Ovary (tissue), 10 donors: ENCODE measurements at places on chromosomes 12 and 14. TPM values are rescaled to one million over a fixed set of nuclear protein-coding genes. Genes with fewer than 3 reads are reported as not detected.

Gene SDR9C7
- 0.25 TPM for total RNA-seq

Gene KCNH5
- total RNA-seq = 0.05 TPM

Gene KRT86
- total RNA-seq = 0.69 TPM

Gene OVCH1
- not detected for total RNA-seq

DNA sequence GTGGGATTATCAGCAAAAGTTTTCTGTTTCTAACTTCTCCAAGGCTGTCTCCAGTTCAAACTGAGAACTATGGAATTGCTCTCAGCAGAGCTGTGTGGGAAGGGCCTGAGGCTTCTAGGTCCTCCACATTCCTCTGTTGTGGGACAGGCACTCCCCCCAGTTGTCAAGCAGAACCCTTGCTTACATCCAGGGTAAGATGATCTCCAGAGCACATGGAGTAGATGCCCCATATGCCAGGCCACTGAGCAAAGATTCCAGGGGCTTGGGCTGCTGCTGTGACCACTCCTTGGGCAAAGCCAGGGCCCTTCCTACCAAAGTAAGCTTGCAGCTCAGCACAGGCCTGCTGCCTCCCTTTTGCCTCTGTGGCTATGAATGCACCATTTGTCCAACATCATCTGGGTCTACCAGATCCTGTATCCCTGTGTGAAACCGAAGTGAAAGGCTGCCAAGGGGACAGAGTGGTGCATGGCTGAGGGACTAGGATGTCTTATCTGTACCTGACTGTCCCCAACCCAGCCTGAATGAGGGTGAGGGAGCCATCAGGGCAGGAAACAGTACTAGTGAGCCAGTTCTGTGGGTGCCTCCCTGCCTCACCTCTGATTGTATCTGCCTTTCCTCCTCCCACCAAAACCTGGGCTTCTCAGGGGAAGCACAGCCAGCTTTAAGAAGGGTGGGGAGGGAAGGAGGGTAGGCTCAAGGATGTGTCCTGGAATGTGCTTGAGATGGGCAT is 13.1 kb upstream of the ESPL1 start:
- DNase-seq = no peak

DNA sequence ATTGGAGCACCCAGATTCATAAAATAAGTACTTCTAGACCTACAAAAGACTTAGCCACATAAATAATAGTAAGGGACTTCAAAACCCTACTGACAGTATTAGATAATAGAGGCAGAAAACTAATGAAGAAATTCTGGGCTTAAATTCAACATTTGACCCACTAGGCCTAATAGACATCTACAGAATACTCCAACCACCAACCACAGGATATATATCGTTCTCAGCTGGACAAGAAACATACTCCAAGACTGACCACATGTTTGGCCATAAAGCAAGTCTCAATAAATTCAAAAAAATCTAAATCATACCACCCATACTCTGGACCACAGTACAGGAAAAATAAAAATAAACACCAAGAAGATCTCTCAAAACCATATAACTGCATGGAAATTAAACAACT is 113.8 kb upstream of the CCDC175 start:
- no peak for DNase-seq

DNA sequence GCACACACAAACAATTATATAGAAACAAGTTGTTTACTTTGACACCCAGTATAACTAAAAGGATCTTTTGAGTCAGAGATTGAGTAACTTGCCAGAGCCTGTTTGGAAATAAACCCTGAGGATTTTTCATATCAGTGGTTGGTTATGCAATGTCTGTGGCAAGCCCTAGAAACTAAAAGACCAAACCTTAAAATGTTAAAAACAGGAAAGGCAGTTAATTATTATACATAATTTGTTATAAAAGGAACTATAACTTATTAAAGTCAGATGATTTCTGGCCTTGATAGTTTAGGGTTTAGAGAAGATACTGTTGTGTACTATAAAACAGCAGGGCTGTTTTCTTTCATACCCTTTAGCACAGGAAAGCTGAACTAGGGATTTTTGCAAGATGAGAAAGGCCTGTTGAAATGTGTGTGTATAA is 44.1 kb downstream of the PSEN1 start:
- no peak for DNase-seq

DNA sequence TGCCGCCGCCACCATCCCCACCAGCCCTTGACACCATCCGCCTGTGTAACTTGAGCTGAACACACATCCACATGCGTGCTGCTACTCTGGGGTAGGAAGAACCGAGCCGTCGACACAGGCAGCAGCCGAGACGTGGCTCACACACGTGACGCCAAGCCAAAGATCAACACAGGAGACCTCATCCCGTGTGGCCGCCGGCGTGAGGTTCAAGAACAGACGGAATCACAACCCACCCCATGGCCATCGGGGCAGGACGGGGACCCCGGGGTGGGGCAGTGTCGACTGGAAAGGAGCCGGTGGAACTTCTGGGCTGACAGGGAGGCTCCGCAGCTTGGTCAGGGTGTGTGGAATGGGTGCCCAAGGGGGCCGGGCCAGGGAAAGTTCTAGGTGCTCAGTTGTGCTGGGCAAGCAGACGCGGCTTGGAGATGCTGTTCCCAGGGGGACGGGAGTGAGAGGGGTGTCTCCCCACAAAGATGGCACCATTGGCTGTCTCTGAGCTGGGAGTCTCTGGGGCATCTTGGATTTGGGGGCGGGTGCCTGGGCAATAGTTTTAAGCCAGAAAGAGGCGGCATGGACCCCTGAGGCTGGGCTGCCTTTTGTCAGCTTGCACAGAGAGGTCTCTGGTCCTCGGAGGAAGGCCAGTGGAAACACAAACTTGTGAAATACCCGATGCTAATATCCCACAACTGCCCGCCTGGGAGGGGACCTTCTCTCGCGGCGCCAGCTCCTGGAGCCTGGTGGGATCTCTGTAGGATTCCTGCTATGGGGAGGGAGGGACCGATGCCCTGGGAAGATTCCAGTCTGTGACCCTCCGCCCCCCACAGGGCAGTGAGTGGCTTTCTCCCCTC is 41.8 kb downstream of the GALNT9 start:
- DNase-seq = no peak

DNA sequence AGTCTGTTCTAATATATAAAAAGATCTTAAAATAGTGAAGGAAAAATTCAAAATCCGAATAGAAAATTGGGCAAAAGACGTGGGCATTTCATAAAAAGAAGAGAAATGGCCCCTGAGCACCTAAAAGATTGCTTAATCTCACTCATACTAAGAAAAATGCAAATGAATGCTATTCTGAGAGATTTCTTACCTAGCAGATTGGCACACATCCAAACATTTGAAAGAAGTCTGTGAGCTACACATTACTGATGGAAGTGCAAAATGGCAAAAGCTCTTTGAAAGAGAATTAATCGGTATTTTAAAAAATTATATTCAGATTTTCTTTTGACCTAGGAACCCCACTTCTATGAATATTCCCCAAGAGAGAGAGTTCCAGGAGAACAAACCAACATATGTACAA is 280.4 kb upstream of the GARIN6 start:
- no peak for DNase-seq

- DNase-seq = peak; percentile 50
Measured at GRCh38 chr14:75906680-75907280, 75.0 kb downstream of the TGFB3 start.

GRCh38 chr12:4421590-4422031 is 24.0 kb downstream of the FGF6 start:
- no peak for DNase-seq

DNA sequence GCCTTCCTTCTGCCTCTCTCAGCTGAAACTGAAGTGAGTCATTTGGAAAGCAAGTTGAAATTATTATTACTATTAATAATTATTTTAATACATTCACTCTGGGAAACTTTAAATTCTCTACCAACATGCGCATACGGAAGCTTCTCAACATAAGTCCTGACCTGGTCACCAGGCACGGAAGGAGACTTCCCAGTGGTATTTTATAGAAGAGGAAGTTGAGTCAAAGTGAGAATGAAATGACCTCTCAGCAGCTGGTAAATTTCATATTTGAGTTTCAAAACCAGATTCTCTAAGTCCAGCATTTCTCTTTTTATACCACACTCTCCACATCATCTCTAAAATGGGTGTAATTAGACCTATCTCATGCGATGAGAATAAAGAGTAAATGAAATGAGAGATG is 747.4 kb downstream of the VRK1 start:
- DNase-seq = no peak

- DNase-seq = no peak
Measured at GRCh38 chr14:99686557-99687283, 2.6 kb downstream of the CYP46A1 start.

- no peak for DNase-seq
Measured at GRCh38 chr14:46048127-46048526, 603.5 kb downstream of the RPL10L start.

DNA sequence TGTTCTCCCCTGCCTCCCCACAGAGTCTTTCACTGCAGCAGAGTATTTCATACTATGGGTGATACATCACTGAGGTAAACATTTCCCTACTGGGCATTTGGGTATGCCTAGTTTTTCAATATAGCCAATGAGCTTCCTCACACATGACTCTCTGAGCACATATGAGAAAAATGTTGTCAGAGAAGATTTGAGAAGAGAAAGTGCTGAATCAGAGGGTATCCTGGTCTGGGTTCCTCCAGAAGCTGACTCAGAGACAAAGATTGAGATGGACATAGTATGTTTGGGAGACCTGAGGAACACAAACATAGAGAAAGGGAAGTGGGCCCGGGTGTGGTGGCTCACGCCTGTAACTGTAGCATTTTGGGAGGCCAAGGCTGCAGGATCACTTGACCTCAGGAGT is 12.6 kb downstream of the SLC8B1 start:
- DNase-seq = no peak

DNA sequence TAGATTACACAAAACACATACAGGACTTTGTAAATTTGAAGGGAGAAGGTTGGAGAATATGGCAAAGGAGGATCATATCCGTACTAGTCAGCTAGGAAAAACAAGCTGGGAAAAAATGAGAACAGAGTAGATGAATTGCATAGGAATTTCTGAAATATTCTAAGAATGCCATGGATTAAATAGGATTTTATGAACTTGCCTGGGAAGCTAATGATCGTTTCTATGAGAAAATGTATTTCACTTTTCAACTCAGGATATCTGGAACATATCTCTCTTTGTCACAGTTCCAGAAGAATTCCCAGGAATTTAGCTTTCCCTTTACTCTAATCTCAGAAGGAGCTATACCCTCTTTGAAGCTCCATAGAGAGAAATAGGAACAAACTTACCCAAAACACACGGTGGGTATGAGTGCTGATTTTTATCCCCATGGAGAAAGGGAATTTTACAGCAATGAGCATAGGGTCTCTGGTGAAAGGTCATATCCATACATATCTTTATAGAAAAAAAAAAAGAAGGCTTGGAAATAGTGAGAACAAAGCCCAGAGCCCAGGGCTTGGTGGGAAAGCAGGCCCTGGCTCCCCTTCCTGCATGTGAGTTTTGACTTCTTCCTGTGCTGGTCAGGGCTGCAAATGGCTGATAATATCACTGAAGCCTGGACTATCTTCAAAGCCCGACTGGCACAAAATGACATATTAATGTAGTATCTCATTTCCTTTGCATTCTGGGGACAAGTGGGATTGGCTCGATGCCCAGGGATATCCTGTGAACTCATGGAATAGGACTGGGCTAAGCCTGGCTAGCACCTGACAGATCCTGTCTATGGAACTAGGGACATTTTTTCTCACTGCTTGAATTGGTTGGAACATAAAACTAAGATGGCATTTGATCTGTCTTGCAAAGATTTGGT is 136.3 kb downstream of the AEBP2 start:
- peak; percentile 13 for DNase-seq

DNA sequence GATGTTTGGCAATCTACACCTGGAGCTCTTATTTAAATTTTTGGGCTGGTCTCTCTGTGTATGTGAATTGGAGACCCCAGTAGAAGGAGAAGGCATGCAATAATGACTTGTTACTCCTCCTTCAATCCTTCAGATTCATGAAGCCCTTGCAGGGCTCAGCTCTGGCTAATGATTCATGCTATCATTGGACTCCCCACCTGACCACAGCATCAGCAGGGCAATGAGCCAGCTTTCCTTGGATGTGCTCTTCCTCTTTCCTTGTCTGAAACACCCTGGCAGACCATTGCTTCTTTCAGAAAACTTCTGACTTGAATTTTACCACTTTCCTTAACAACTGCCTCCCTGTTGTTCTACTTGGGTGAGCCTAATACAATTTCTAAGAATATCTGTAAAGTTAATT is 1019.2 kb downstream of the AACS start:
- DNase-seq = no peak

DNA sequence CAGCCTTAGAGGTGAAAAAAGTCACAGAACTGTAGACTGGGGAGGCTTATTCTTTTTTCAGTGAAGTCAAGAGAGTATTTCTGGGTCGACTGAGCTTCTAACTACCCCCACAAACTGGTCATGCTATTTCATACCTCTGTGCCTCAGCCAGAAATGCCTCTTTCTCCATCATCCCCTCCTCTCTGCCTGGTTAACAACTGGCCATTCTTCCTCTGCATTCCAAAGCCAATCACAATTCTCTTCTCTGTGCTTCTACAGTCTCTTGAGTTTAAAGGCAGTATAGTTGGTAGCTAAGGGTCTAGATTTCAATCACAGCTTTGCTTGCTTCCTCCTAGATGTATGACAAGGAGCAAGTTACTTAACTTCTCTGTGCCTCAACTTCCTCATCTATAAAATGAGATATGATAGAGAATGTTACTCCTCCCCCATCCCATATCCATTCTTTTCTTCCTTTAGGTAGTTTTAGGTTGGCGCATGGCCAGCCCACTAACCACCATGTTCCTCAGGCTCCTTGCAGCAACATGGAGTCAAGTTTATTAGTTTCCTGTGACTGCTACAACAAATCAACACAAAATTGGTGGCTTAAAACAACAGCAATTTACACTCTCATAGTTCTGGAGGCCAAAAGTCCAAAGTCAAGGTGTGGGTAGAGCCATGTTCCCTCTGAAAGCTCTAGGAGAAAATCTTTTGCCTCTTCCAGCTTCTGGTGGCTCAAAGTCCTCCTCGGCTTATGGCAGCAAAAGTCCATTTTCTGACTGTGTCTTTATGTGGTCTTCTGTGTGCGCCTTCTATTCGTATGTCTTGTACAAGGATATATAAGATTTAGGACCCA is 62.5 kb downstream of the ITPR2 start:
- DNase-seq = no peak

GRCh38 chr12:108587826-108588225 is 10.1 kb downstream of the TMEM119 start:
- DNase-seq = no peak
